PC-3 (cell line): ENCODE measurements at places on chromosomes 5 and 9. TPM values are rescaled to one million over a fixed set of nuclear protein-coding genes. Genes with fewer than 3 reads are reported as not detected.

The F12 gene
- 31.0 and 36.8 TPM in 2 replicates for total RNA-seq

The ADAMTS6 gene
- 1.5 and 1.7 TPM in 2 replicates for total RNA-seq

The LRRC19 gene
- total RNA-seq = not detected in 2 replicates

The IFNA21 gene
- total RNA-seq = not detected in 2 replicates

The SNCAIP gene
- total RNA-seq = not detected in 2 replicates
